Stimulated activated CD4-positive, alpha-beta T cell treated with anti-CD3 and anti-CD28 coated beads, TNF-alpha, amount 100 ng/mL, for 48 hours (primary cell): ENCODE measurements at places on chromosomes 16 and 17.

DNA sequence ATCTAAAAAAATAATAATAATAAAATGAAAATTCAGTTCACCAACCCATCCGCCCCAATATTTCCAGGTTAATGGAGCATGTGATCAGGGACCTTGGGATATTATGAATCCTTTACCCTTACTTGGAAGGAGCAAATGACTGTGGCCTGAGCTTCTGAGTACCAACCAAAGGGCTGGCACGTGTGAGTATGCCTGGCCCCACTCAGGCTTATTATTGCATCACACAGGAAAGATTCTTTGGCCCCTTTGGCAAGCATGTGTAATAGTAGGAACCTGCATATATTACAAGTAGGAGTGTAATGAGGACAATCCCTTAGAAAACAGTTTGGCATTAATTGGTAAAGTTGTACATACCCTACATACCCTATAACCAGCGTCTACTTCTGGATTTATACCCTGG, 7.2 kb upstream of the C17orf78 start:
- no peak for DNase-seq

- DNase-seq = no peak
Measured at GRCh38 chr16:54080524-54081008, 206.0 kb downstream of the IRX3 start.

GRCh38 chr17:79788989-79789942, 7.6 kb downstream of the CBX8 start:
- no peak for DNase-seq

DNA sequence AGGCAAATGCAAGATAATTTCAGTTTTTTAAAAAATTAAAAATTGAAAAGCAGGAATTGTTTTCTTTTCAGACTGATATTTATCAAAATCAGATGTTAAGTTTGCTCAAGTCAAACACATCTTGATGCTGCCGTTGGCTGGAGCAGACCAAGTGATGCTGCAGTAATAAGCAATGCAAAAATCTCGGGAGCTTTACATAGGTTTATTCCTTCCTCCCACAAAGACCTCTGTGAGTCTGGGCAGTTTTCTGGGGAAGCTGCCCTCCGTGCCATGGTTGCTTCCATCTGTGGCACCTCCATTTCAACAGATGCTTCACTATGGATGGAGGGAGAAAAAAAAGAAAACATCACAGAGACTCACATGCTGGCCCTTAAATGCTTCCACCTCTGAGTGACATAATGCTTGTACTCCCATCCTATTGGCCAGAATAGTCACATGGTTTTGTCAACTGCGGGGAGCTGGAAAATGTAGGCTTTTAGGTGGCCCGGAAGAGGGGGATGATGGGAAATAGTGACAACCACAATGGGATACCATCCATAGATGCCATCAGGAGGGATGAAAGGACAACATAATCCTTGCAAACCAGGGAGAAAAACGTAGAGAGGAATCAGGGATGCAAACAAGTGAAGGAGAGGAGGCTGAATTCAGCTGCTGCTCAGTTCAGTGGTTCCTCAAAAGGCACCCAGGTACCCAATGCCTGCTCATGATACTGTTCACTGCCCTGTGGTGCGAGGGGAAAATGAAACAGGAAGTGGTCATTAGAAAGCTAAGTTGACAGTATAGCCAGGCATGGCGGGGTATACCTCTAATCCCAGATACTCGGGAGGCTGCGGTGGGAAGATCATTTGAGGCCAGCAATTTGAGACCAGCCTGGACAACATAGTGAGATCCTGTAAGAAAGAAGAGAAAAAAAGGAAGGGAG, 13.5 kb upstream of the ERCC4 start:
- DNase-seq = no peak

- no peak for DNase-seq
Measured at GRCh38 chr17:62075308-62075815, 10.3 kb upstream of the MED13 start.

- no peak for DNase-seq
Measured at GRCh38 chr16:30003670-30004423, 7.0 kb downstream of the DOC2A start.

GRCh38 chr16:25063102-25063501, 47.9 kb upstream of the ARHGAP17 start:
- no peak for DNase-seq

DNA sequence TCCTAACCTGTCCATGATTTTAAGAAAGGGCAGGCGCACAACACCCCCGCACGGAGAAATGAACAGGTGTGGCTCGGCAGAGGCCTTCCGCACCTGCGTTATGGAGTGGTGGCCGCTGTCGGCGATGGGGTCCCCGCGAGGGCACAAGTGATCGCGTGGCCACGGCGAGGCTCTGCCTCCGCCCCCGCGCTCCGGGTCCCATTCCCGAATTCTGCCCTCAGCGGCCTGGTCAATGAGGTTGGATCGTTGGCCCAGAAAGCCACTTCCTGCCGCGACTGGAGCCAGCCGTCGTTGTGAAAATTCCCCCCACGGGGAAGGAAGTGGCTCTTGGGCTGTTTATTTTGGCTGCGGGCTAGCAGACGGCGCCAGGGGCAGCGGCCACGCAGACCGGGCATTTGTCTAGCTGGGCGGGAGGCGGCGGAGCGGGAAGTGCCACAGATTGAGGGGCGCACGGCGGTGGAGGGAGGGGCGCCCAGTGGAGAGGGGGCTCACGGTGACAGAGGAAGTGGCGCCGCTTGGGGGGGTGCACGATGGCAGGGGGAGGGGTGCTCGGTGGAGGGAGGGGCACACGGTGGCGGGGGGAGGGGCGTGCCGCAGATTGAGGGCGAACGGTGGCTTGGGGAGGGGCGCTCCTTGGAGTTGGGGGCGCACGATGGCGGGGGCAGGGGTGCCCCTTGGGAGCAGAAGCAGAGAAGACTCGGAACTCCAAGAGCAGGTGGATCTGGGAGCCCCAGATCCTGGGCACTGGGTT, 25.0 kb downstream of the MRC2 start:
- peak; percentile 14 for DNase-seq
